SJCRH30 (cell line): ENCODE measurements at places on chromosomes 2 and 18. TPM values are rescaled to one million over a fixed set of nuclear protein-coding genes. Genes with fewer than 3 reads are reported as not detected.
A peak's percentile ranks its signal among the peaks of the same experiment; 100 is the strongest.

Gene SLC9A4
- 0.04 TPM in 1 of 2 replicates, not detected in the other for total RNA-seq

Gene SKOR2
- total RNA-seq, result not detected in 2 replicates

Gene GNAL
- total RNA-seq, result 2.6 and 2.9 TPM in 2 replicates

Gene SERPINB3
- total RNA-seq, result not detected in 2 replicates

Gene MTX2
- 38.0 and 39.3 TPM in 2 replicates for total RNA-seq

Gene CERKL
- 0.05 TPM in 1 of 2 replicates, not detected in the other for total RNA-seq

Gene PMAIP1
- total RNA-seq, result 10.6 and 15.7 TPM in 2 replicates

DNA sequence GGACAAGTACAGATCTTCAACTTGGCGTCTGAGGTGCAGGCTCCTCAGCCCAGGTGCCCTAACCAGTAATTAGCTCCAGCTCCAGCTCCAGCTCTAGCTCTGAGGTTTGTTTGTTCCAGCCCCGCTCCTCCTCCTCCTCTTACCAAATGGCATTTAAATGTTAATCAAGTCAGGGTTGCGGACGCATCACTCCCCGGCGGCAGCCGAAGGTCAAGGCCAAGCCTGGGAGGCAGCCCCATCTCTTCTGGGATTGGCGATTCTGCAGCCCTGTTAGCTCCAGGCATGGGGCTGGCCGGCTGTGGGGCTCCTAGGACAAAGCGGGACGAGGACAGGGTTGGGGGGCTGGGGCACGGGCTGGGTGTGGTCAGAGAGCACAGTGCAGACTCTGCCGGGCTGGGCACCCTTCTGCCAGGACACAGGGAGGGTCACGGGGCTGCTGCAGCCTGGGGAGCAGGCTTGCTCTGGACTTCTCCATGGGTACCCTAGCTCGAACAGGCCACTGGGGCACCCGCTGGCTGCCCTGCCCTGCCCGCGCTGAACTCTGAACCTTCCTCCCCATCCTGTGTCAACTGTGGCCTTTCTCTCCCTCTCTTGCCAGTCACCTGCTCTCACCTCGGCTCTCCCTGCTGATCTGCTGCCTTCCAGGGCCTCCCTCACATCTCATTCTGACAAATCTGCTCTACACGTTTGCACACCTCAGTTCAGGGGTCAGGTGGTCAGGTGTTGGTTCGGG lies 203.3 kb downstream of the CELF4 start:
- H3K4me1 ChIP-seq, result no peaks in the 10 kb centered on the region
- no peak overlapping the region for H3K4me3 ChIP-seq
- no peak for DNase-seq
- no peaks in the 10 kb centered on the region for H3K36me3 ChIP-seq
- no peaks in the 10 kb centered on the region for H3K27me3 ChIP-seq

DNA sequence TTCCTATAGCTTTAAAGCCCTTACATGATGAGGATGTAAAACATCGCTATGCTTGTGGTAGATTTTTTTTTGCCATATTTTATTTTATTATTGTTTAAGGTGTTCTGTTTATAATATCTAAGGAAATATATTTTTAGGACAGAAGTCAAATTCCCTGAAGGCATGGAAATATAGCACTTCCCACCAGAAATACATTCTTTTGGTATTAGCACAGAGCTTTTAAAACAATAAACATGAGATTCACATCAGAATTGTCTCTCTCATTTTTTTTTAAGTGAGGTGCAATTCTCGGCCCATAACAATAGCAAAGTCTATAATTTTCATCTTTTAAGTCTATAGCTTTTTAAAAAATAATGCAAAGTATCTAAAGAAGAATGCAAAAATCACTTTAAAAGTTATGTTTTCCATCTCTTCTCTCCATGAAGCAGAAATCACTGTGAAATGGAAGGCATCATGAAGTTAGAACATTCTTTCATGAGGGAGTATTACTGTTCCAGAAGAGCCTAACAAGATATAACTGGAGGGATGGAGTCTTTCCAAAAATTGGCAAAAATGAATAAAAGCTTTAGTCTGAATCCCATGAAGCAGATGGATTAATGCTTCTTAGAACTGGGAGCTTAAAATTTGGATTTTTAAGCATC lies 283.6 kb upstream of the TRIB2 start:
- H3K4me3 ChIP-seq, result no peak overlapping the region
- H3K36me3 ChIP-seq, result no peaks in the 10 kb centered on the region
- no peaks in the 10 kb centered on the region for H3K27me3 ChIP-seq
- no peak for DNase-seq

DNA sequence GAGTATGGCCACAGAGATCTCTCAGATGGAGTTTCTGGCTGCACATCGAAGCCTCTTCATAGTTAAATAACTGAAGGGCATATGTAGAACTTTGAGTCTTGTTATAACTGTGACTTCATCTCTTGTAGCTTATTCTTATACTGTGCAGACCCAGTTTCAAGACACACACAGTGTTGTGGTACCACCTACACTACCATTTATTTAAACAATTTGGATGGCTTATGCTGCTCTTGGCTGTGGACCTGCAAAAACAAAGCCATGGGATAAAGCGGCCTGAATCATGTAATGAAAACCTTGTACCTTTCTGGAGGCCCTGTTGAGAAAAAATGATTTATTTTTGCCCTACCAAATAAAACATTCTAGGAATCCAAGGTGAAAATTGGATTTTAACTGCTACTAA lies 262.8 kb upstream of the RASGRP3 start:
- no peaks in the 10 kb centered on the region for H3K36me3 ChIP-seq
- DNase-seq, result no peak
- H3K27ac ChIP-seq, result no peak overlapping the region
- no peaks in the 10 kb centered on the region for H3K27me3 ChIP-seq
- H3K4me1 ChIP-seq, result no peaks in the 10 kb centered on the region; the same call in 1 of the 2 replicates
- no peak overlapping the region for H3K4me3 ChIP-seq

DNA sequence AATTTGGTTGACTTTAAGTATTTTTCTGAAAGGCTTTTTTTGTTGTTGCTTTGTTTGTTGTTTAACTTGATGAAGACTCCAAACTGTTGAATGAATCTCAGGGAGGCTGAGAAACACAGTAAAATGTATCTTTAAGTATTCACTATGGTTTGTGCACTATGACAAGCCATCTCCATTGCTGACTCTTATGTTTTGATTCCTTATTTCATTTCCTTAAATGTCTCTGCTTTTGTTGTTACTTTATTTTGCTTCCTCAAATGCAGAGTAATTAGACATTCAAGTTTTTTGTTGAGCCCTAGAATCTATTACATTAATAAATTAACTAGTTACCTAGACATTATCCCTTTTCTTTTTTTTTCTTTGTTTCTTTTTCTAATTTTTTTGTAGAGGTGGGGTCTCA lies 46.3 kb upstream of the SLC39A10 start:
- H3K4me1 ChIP-seq, result peaks cover 22% of the 10 kb centered on the region
- H3K4me3 ChIP-seq, result no peak overlapping the region
- no peak overlapping the region for H3K27ac ChIP-seq

DNA sequence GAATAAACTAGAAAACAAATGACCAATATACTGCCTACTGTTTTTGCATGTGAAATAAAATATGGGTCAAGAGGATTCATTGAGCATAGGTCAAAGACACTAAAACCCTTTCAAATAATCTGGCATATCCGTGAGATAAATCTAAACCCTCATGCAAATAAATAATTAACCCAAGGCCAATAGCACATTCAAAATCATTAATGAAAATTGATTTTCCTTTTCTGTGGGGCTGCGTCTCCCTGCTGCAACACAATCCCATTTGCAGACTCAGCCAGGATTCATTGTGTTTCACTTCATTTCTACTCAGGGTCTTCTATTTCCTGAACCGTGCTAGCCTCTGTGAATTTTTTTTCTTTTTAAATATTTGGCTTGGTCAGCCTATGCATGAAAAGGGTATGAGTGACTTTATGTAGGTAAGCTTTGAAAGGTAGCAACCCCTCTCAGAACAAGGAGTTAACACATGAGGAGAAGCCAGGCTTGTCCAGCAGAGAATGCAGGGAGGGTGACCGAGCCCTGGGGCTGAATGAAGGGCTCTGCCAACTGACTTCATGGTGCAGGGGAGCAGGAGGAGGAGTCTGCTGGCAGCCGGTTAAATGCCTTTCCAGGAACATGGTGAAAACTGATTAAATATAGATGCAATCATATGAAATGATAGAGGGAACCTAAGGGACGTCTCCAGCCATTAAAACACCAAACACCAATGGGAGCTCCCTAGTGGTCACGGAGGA lies 10.3 kb upstream of the CTAGE1 start:
- no peak overlapping the region for H3K27ac ChIP-seq
- H3K4me1 ChIP-seq, result no peaks in the 10 kb centered on the region
- no peaks in the 10 kb centered on the region for H3K27me3 ChIP-seq

GRCh38 chr2:133641497-133641896 lies 73.2 kb upstream of the NCKAP5 start:
- H3K4me3 ChIP-seq, result no peak overlapping the region
- H3K27ac ChIP-seq, result no peak overlapping the region
- H3K27me3 ChIP-seq, result 0 out of 2 replicates have a peak, but pooled peaks cover 3% of the 10 kb centered on the region
- H3K36me3 ChIP-seq, result no peaks in the 10 kb centered on the region
- DNase-seq, result no peak
- no peaks in the 10 kb centered on the region for H3K4me1 ChIP-seq

DNA sequence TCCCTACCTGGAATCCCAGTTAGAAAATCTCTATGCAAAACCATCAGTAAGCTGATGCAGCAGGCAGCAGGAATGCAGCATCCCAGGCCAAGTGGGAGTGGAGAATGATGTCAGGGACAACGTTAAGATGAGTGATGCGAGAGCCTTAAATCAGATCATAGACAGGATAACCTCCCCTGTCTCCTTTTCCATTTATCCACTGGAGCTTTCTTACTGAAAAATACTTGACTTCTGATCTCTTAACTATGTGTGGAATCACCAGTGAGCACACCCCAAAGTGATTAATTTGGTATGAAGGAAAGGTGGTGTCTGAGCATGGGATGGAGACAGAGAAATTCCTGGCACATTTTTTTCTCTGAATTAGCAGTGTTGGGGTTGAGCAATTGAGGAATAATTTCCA lies 98.0 kb downstream of the RND3 start:
- no peaks in the 10 kb centered on the region for H3K4me1 ChIP-seq
- no peaks in the 10 kb centered on the region for H3K27me3 ChIP-seq
- no peak for DNase-seq
- no peak overlapping the region for H3K4me3 ChIP-seq

- peak overlapping the region; percentile 41 for H3K4me3 ChIP-seq
- peak overlapping the region; percentile 76 for H3K27ac ChIP-seq
- DNase-seq, result peak; percentile 82
- no peaks in the 10 kb centered on the region for H3K36me3 ChIP-seq
Observed at GRCh38 chr2:54372361-54372760, 83.8 kb upstream of the SPTBN1 start.

DNA sequence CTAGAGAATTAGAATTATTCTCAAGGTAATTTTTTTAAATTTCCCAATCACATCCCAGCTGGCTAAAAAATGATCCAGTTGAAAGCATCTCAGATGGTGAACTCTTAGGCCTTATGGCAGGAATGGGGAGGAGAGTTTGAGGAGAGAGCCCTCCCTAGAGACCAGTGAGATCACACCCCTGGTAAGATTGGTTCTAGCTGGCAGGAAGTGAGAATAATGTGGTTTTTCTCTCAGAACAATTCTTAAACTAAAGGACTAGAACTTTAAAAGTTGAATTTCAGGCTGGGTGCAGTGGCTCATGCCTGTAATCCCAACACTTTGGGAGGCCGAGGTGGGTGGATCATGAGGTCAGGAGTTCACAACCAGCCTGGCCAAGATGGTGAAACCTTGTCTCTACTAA lies 120.2 kb downstream of the MYO3B start:
- no peaks in the 10 kb centered on the region for H3K4me1 ChIP-seq
- no peak overlapping the region for H3K27ac ChIP-seq
- H3K27me3 ChIP-seq, result no peaks in the 10 kb centered on the region
- H3K4me3 ChIP-seq, result no peak overlapping the region
- H3K36me3 ChIP-seq, result no peaks in the 10 kb centered on the region
- DNase-seq, result no peak

DNA sequence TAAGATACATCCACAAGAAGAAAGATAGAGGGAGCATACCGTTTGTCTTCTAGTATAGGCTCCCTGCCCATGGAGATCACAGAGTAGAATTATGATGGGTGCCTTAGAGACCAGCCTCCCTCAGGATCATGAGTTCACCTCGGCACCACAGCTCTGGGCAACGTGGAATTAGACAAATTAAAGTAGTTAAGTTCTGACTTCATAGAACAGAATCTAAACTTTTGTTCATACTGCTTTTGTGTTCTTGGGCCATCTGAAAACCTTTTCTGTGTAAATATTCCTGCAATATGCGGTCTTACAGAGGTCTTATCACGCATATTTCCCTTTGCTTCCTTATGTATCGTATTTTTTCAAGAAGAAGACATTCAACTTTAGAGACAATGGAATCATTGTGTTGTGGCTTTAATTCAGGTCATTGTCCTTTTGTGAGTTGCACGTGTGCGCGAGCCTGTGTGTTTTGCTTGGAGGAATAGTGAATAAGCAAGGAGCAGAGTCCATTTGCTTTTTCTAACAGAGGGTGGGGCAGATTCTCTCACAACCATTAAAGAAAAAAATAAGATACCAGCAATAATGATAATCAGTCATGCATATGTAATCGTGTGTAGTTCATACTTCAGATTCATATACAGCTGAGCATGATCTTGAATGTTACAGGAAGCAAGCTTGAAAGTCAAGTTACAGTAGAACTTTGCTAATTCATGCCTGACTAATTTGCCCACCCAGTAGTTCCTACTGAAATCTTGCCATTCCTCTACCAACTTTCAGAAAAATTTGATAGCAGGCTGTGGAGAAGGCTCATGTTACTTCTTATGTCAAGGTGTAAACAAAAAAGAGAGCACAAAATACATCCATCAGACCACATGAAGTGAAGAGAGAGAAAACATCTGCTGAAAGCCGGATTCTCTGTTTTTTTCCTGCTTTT lies 243.6 kb downstream of the NEDD4L start:
- no peaks in the 10 kb centered on the region for H3K36me3 ChIP-seq
- peaks cover 54% of the 10 kb centered on the region for H3K4me1 ChIP-seq
- H3K4me3 ChIP-seq, result peak overlapping the region; percentile 53
- H3K27me3 ChIP-seq, result no peaks in the 10 kb centered on the region

- H3K36me3 ChIP-seq, result no peaks in the 10 kb centered on the region
- H3K4me1 ChIP-seq, result no peaks in the 10 kb centered on the region
- H3K27me3 ChIP-seq, result no peaks in the 10 kb centered on the region
- H3K4me3 ChIP-seq, result no peak overlapping the region
- H3K27ac ChIP-seq, result no peak overlapping the region
- peak; percentile 48 for DNase-seq
Observed at GRCh38 chr2:236309669-236310029, 45.4 kb upstream of the ASB18 start.

DNA sequence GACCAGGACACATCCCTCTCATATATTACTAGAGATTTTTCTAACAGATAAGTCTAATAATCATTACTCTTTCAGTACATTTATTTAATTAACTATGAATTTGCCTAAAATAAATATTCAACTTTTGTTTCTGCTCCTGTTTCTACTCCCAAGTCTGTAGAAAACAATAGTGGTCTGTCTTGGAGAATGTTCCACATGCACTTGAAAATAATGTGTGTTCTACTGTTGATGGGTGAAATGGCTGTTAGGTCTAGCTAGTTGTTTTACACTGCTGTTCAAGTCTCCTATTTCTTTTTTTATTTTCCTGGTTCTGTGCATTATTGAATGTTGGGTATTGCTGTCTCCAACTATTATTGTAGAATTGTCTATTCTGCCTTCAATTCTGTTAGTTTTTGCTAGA lies 47.2 kb downstream of the SPOPL start:
- no peaks in the 10 kb centered on the region for H3K27me3 ChIP-seq
- peaks cover 2% of the 10 kb centered on the region for H3K36me3 ChIP-seq
- no peaks in the 10 kb centered on the region for H3K4me1 ChIP-seq
- no peak overlapping the region for H3K27ac ChIP-seq
- H3K4me3 ChIP-seq, result no peak overlapping the region
